ENCODE measurements at places on chromosomes 3 and 15. TPM values are rescaled to one million over a fixed set of nuclear protein-coding genes. Genes with fewer than 3 reads are reported as not detected.

Gene FOXB1
- polyA plus RNA-seq: not detected

Gene ACKR2
- 0.99 TPM for polyA plus RNA-seq

Gene SKOR1
- 0.79 TPM for polyA plus RNA-seq

Gene LTK
- 2.6 TPM for polyA plus RNA-seq

Gene UBL7
- polyA plus RNA-seq: 62.6 TPM

Gene ALS2CL
- polyA plus RNA-seq: 13.1 TPM
